ENCODE measurements at places on chromosomes 1 and 21. TPM values are rescaled to one million over a fixed set of nuclear protein-coding genes. Genes with fewer than 3 reads are reported as not detected.

DNA sequence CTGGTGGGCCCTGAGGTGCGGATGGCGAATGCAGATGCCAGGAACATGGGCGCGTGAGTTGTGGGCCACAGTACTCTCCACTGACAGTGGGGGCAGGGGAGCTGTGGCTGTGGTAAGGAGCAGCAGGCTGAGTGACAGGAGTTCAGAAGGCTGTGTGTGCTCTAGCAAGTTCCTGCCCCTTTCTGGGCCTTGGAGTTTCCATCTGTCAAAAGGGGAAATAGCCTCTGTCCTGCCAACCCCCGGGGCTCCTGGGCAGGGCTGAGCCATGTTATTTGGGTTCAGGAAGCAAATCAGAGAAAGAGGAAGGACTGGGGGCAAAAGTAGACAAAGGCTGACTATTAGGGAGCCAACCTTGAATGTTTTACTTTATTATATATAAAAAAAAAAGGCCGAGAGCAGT lies 19.5 kb upstream of the MFN2 start:
- peaks cover 10% of the 10 kb centered on the region for H3K4me1 ChIP-seq
- H3K36me3 ChIP-seq = peaks cover 82% of the 10 kb centered on the region
- DNase-seq = no peak
- H3K27me3 ChIP-seq = no peaks in the 10 kb centered on the region
- no peak overlapping the region for H3K4me3 ChIP-seq

GRCh38 chr1:184101141-184101540 lies 49.6 kb downstream of the TSEN15 start:
- no peak overlapping the region for H3K27ac ChIP-seq
- DNase-seq = no peak
- no peaks in the 10 kb centered on the region for H3K27me3 ChIP-seq
- no peaks in the 10 kb centered on the region for H3K36me3 ChIP-seq
- H3K4me3 ChIP-seq = no peak overlapping the region
- H3K4me1 ChIP-seq = no peaks in the 10 kb centered on the region

- H3K27ac ChIP-seq = no peak overlapping the region
- peaks cover 3% of the 10 kb centered on the region for H3K4me1 ChIP-seq
- no peaks in the 10 kb centered on the region for H3K27me3 ChIP-seq
- H3K4me3 ChIP-seq = no peak overlapping the region
- DNase-seq = peak; percentile 28
These were observed 137.3 kb downstream of the NAV1 start for GRCh38 chr1:201676197-201676596.

DNA sequence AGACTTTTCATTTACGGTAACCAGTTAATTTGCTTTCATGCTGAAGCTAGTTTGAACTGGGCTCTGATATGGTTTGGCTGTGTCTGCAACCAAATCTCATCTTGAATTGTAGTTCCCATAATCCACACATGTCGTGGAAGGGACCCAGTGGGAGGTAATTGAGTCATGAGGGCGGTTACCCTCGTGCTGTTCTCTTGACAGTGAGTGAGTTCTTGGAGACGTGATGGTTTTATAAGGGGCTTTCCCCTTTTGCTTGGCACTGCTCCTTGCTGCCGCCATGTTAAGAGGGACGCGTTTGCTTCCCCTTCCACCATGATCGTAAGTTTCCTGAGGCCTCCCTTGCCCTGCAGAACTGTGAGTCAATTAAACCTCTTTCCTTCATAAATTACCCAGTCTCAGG lies 10.3 kb upstream of the FHAD1 start:
- no peak overlapping the region for H3K4me3 ChIP-seq
- peaks cover 5% of the 10 kb centered on the region for H3K27me3 ChIP-seq
- no peak for DNase-seq
- no peaks in the 10 kb centered on the region for H3K36me3 ChIP-seq
- no peak overlapping the region for H3K27ac ChIP-seq
- H3K4me1 ChIP-seq = no peaks in the 10 kb centered on the region

- H3K4me3 ChIP-seq = no peak overlapping the region
- peak overlapping the region; percentile 71 for H3K27ac ChIP-seq
- no peaks in the 10 kb centered on the region for H3K27me3 ChIP-seq
- DNase-seq = no peak
These were observed 26.9 kb downstream of the ETS2 start for GRCh38 chr21:38832664-38833063.

- no peaks in the 10 kb centered on the region for H3K36me3 ChIP-seq
- no peak for DNase-seq
- H3K4me1 ChIP-seq = no peaks in the 10 kb centered on the region
These were observed 402.7 kb downstream of the DISC1 start for GRCh38 chr1:232029315-232029714.

DNA sequence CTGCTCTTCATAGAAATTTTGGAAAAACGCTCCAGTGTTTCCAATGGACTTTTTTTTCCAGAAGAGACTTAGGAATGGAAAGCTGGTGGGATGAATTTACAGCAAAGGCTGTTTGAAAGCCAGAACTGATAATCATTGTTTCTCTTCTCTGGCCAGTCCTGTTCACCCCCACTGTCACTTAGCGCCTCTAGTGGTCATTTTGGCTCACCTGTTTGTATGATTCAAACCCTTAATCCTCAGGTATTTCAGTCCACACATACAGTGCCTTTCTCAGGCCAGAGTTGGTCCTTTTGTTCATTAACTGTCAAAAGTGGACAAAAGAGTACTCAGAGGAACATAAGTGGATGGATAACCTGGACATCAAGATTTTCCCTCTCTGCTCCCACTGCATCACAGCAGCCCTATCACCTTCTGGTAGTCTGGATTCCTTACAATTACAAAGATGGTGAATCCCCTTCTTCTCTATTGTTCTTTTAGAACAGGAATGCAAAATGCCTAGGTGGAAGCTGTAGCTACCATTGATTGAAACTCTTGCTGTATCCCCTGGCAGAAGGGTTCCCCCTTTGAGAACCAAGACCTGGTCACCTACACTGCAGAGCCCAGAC lies 177.6 kb upstream of the OLFM3 start:
- no peaks in the 10 kb centered on the region for H3K4me1 ChIP-seq
- H3K27me3 ChIP-seq = no peaks in the 10 kb centered on the region
- H3K36me3 ChIP-seq = no peaks in the 10 kb centered on the region
- H3K4me3 ChIP-seq = no peak overlapping the region
- no peak overlapping the region for H3K27ac ChIP-seq

DNA sequence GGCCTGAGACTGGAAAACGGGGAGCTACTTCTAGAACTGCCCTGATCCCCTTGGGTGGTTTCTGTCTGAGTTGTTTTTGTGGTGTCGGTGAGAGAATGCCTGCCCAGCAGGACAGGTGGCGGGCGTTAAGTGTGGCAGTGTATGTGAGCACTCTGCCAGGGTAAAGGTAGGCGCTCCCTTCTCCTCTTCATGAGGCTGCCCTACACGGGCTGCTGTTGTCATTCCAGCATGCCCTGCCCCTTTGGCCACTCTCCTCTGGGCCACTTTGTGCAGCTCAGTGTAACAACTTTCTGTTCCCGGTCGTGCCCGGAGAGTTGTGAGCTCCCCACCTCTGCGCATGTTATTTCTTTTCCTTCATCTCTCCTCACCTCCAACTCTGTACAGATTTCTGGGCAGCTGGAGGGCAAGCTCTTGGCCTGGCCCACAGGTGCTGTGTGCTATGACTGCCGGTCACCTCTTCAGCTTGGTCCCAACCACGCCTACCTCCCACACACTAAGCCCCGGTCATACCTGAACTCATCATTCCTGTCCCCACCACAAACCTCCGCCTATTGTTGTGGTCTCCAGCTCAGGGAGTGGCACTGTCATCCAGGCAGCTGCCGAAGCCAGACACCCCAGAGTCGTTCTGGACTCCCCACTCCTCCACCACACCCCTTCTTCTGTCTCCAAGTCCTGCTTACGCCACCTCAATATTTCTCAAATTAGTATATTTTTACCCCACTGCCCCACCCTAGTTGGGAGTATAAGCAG lies 69.0 kb downstream of the GADD45A start:
- H3K36me3 ChIP-seq = no peaks in the 10 kb centered on the region
- H3K4me3 ChIP-seq = no peak overlapping the region
- H3K4me1 ChIP-seq = peaks cover 40% of the 10 kb centered on the region
- DNase-seq = peak; percentile 66

GRCh38 chr1:169610108-169610507 lies 19.8 kb downstream of the SELP start:
- no peaks in the 10 kb centered on the region for H3K36me3 ChIP-seq
- H3K4me1 ChIP-seq = no peaks in the 10 kb centered on the region
- H3K4me3 ChIP-seq = no peak overlapping the region
- peaks cover 7% of the 10 kb centered on the region for H3K27me3 ChIP-seq
- no peak overlapping the region for H3K27ac ChIP-seq
- DNase-seq = no peak

DNA sequence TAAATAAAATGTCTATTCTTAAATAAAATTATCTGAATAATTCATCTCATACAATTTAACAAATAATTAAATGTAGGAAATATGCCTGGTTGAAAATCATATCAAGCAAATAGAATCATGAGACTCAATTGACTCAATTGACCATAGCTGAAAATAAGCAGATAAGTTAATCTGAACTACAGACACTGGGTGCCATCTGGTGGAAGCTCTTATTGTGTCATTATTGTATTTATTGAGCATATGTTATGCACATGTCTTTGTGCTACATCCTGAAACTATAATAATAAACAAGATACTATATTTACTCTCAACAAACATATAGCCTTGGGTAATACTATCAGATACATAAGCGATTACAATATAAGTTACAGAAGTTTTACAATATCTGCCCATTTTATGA lies 41.0 kb downstream of the BRINP3 start:
- no peaks in the 10 kb centered on the region for H3K36me3 ChIP-seq
- H3K4me1 ChIP-seq = no peaks in the 10 kb centered on the region
- H3K27ac ChIP-seq = no peak overlapping the region
- DNase-seq = no peak
- H3K4me3 ChIP-seq = no peak overlapping the region

DNA sequence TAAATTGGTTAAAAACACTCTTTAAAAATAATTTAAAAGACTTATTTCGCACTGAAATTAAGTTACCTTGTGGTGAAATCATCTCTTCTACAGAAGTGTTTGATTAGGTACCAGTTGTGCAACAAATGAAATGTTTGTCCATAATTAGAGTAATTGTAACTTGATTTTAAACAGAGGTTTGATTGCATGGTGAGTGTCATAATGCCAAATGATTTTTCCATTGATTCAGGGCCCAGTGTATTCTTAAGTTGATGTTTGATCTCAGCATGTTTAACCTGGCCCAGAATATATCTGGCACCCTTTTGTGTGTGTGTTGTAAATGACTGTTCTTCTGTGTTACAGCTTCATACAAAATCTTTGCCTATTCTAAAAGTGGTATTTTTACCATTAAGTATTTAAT lies 28.5 kb downstream of the LRRC8B start:
- H3K4me1 ChIP-seq = peaks cover 41% of the 10 kb centered on the region
- no peaks in the 10 kb centered on the region for H3K27me3 ChIP-seq
- no peak overlapping the region for H3K4me3 ChIP-seq
- DNase-seq = no peak
- H3K36me3 ChIP-seq = peaks cover 80% of the 10 kb centered on the region
- H3K27ac ChIP-seq = peak overlapping the region; percentile 29

- H3K4me3 ChIP-seq = no peak overlapping the region
- H3K4me1 ChIP-seq = no peaks in the 10 kb centered on the region
- no peaks in the 10 kb centered on the region for H3K36me3 ChIP-seq
- H3K27me3 ChIP-seq = no peaks in the 10 kb centered on the region
- DNase-seq = no peak
- no peak overlapping the region for H3K27ac ChIP-seq
These were observed 17.6 kb downstream of the NOS1AP start for GRCh38 chr1:162087111-162087510.

DNA sequence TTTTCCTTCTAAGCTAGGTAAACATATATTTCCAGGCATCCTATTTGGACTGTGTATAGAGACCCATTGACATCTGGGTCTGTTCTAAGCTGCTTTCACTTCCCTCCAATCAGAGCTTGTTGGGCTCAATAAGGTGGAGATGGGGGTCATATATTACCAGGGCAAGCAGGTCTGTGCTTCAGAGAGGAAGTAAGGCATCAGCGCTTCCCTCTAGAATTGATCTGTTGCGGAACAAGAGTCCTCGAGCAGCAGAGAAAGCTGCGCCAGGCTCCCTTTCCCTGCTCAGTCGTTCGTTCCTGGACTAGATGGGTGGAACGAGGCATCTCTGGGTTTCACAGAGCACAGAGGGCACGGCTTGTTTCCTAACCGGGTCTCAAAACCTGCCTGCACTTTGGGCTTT lies 63.5 kb downstream of the DISC1 start:
- peaks cover 22% of the 10 kb centered on the region for H3K27me3 ChIP-seq
- no peak overlapping the region for H3K4me3 ChIP-seq
- H3K27ac ChIP-seq = no peak overlapping the region
- H3K36me3 ChIP-seq = no peaks in the 10 kb centered on the region
- no peaks in the 10 kb centered on the region for H3K4me1 ChIP-seq

GRCh38 chr1:240797050-240797449 lies 185.1 kb upstream of the GREM2 start:
- H3K4me3 ChIP-seq = no peak overlapping the region
- no peaks in the 10 kb centered on the region for H3K36me3 ChIP-seq
- DNase-seq = no peak
- no peak overlapping the region for H3K27ac ChIP-seq

DNA sequence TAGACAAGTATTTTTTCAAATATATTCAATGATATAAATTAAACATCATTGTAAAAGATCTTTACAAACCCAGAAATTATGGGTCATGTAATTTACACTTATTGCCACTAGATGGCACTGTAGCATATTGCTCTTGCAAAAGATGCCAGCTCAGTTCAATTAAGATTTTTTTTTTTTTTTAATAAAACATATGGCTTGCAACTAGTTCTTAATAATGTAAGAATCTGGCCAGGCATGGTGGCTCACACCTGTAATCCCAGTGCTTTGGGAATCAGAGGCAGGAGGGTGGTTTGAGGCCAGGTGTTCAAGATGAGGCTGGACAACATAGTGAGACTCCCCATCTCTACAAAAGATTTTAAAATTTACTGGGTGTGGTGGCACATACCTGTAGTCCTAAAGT lies 49.4 kb upstream of the DESI2 start:
- peaks cover 57% of the 10 kb centered on the region for H3K27me3 ChIP-seq
- H3K27ac ChIP-seq = no peak overlapping the region
- peak; percentile 27 for DNase-seq
- H3K36me3 ChIP-seq = no peaks in the 10 kb centered on the region

DNA sequence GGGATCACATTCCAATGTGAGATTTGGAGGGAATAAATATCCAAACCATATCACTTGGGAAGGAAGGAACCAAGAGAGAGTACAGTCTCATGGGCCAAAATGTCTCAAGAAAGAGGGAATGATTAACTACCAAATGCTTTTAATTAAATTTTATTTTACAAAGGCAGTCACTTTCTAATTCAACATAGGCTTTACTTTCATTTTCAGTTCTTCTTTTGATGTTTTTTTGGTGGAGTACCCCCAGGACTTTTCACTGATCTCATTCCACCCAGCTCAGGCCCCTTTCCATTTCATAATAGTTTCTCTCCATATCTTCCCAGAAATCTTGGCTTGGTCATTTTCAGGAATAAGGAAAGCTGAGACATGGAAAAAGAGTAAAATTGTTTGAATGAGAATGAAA lies 5.1 kb upstream of the SLAMF7 start:
- DNase-seq = no peak
- H3K4me1 ChIP-seq = no peaks in the 10 kb centered on the region
- H3K27ac ChIP-seq = no peak overlapping the region
- no peak overlapping the region for H3K4me3 ChIP-seq
- H3K27me3 ChIP-seq = no peaks in the 10 kb centered on the region
- no peaks in the 10 kb centered on the region for H3K36me3 ChIP-seq

- no peaks in the 10 kb centered on the region for H3K36me3 ChIP-seq
- no peak for DNase-seq
- no peak overlapping the region for H3K4me3 ChIP-seq
- H3K4me1 ChIP-seq = no peaks in the 10 kb centered on the region
- no peak overlapping the region for H3K27ac ChIP-seq
These were observed 622.9 kb upstream of the ADAMTS5 start for GRCh38 chr21:27589781-27590180.

GPATCH2 gene
- 0.28 TPM for polyA plus RNA-seq

SNX7 gene
- not detected for polyA plus RNA-seq

CELSR2 gene
- polyA plus RNA-seq = 10.2 TPM

ANXA9 gene
- 1.2 TPM for polyA plus RNA-seq

Measured in K562 (cell line).